Stimulated activated CD4-positive, alpha-beta T cell treated with anti-CD3 and anti-CD28 coated beads, TNF-alpha, amount 100 ng/mL, for 48 hours (primary cell): ENCODE measurements at places on chromosomes 4 and X.

GRCh38 chr4:150439451-150439933 is 142.5 kb upstream of the MAB21L2 start:
- no peak for DNase-seq

GRCh38 chr4:101787701-101788316 is 2.7 kb upstream of the BANK1 start:
- DNase-seq = no peak

- no peak for DNase-seq
Observed at GRCh38 chrX:153646620-153647373, at the start of gene DUSP9. DUSP9 (plus strand) TSS chrX:153647203; CDS start chrX:153647954, 751 bp downstream.

- no peak for DNase-seq
Observed at GRCh38 chr4:186449954-186450353, 105.4 kb downstream of the MTNR1A start.

DNA sequence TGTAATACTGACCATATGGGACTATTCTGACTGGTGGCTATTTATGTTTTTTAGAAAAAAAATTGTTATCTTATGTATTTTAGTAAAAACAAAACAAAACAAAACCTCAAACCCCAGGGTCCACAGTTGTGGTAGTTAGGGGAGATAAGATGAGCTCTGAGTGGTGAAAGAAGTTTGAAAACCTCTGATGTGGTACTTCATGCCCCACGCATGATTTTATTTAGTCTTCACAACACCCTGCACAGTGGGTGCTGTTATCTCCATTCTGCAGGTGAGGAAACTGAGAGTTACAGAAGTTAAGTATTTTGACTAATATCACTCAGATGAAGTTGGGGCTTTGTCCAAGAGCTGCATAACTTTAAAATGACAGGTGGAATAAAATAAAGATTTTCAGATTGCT is 230.6 kb upstream of the TRPC5 start:
- DNase-seq = no peak

DNA sequence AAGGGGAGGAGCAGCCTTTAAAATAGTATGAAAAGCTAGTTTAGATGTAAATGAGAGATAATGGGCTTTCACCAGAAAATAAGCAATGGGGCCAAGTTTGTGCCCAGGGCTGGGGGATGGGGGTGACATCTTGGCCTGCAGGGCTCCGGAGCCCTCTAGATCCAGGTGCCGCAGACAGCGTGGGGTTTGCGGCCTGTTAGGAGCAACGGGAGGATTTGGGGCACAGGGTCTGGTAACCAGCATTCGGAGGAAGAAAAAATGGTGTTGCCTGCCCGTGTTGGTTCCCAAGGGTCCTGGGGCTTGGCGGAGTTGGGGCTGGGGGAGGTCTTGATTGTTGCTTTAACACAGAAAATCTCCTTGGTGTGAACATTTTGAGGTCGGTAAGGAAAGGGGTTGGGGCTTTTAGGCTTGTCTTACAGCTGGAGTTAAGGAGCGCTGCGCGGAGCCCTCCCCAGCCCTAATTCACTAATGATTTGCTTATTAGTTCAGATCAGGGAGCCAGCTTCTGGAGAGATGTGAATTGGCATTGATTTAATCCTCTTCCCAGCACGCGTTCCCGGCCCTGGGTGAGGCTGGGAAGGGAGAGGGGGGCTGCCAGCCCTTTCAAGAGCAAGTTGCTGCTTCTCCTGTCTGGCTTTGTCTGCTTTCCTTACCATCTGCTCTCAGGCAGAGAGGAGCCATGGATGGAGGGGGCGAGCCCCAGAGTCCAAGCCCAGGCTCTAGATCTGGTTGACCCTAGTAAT is 443.4 kb downstream of the BCOR start:
- DNase-seq = no peak

DNA sequence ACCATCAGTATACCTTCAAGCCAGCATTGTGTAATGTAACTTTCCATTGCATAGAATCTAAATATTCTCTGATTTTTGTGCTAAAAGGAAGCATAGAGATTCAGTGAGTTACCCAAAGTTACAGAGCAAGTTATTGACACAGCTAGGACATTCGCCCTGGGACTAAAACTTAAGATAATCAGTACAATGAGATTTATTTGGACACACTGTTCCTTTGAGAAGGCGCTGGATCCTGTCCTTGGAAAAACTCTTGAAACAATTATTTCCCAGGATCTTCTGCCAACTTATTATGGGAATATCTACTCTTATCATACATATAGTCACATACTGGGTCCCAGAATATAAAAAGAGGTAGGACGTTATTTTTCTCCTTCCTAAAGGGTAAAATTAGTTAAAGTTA is 392.0 kb downstream of the UBE2NL start:
- DNase-seq = no peak

DNA sequence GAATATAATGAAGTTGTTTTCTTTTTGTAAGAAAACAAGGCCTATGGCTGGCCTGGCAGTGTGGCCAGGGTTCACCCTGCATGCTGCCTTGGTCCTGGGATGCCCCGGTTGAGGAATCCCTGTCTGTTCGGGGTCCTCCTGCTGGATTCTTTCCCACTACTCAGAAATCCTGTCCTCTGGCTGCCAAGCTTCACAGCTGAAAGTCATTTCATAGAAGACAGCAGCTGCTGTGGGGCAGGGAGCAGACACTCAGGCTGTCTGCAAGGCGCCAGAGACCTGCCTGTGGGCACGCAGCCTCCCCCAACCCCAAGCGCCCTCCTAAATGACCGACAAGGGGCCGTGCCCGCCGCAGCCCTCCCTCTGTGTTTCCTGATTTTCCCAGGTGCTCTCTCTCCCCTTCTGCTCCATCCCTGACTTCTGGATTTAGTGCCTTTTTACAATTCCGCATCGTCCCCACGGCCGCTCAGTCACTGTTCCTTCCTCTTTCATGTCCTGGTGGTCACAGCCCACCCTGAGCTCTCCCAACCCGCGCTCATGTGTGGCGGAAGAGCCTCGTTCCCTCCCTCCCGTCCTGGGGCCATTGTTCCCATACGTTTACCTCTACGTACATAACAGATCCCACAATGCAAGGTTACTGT is 27.5 kb downstream of the ZFYVE28 start:
- no peak for DNase-seq

- no peak for DNase-seq
Observed at GRCh38 chr4:10007793-10008608, 13.3 kb downstream of the SLC2A9 start.

DNA sequence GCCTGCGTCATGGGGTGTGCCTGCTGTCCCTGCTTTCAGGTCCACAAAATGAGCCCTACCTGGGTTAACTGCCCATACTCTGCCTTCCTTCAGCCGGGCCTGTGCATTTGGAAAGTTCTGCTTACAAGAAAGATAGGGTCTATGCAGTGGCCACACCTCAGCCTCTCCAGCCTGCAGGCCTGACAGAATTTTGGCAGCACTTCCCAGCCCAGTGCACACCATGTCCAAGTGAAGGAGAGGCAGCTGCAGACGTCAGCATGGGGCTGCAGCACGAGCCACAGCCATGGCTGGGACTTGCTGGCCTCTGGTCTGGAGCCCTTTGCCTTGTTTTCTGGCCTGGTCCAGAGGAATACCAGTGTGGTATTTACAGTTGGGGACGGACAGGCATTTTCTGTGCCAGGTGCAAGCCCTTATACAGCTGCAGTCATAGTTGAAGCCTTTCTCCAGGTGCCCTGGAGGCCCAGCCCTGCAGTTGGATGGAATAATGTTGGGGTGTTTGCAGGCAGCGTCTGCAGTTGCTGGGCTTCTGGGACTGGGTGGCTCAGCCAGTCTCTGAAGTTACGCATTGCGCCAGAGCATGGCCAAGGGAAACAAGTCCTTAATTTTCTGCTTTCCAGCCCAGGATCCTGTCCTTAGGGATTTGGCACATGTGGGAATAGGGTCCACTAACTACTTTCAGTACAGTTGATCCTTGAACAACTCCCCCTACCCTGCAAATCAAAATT is 26.2 kb downstream of the JADE1 start:
- no peak for DNase-seq

- no peak for DNase-seq
Observed at GRCh38 chr4:23973308-23973855, 83.5 kb upstream of the PPARGC1A start.

DNA sequence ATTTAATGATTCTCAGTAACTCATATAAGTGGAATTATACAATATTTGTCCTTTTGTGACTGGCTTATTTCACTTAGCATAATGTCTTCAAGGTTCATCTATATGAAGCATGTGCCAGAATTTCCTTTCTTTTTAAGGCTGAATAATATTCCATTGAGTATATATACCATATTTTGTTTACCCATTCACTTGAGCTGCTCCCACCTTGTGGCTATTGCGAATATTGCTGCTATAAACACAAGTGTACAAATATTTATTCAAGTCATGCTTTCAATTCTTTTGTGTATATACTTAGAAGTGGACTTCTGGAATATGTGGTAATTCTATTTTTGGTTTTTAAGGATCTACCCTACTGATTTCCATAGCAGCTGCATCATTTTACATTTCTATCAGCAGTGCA is 219.1 kb downstream of the MID1 start:
- no peak for DNase-seq

GRCh38 chrX:69307029-69307428 is 141.8 kb upstream of the PJA1 start:
- DNase-seq = no peak

DNA sequence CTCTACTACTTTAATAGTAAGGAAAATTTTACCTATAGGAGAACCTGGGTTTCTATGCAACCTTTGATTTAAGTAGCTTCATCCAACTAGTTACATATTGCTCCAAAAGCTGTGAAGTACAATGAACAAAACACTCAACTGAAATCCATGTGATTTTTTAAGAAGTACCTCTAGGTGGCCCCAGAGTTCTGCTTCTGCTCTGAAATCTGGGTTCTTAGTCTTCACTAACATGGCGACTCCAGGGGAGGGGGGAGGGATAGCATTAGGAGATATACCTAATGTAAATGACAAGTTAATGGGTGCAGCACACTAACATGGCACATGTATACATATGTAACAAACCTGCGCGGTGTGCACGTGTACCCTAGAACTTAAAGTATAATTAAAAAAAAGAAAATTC is 73.4 kb upstream of the MAGEB2 start:
- DNase-seq = no peak

DNA sequence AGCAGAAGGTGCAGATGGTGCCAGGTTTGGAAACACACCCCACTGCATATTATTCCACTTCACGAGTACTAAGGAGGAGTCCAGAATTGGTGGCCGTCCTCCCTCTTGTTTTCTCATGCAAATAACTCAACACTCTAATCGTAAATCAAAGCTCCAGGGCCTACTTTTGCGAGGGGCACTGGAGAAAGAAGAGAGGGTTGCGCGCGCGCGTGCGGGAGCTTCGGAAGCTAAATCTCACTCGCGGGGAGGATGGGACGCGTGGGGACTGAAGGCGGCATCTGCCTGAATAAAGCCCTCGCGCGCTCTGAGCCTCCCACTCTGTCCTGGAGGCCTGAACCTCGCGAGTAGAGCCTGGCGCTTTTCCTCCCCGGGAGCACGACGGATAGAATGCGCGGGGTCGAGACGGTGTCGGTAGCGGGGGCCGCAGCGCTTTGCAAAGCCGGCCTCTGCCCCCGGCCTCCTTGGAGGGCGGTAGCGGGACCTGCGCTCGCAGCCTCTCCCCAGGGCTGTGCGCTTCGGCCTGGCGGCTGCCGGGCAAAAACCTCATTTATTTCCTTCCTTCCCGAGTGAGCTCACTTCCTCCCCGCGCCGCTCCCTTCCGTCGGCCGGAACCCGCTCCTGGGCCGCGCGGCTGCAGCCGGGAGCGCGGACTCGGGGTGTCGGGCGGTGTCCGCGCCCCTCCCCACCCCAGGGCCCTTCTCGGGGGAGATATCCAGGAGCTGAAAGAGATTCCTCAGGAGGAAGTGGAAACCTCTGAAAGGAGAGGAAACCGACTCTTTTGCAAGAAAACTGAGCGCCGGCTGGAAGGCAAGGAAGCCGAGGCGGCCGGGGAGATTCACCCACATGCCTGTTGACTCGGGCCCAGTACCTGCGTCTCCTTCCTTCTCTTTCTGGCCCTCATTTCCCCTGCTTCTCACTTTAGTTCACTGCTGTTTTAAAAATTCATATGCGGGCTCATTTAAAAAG is 20.7 kb downstream of the HAND2 start:
- DNase-seq = no peak

DNA sequence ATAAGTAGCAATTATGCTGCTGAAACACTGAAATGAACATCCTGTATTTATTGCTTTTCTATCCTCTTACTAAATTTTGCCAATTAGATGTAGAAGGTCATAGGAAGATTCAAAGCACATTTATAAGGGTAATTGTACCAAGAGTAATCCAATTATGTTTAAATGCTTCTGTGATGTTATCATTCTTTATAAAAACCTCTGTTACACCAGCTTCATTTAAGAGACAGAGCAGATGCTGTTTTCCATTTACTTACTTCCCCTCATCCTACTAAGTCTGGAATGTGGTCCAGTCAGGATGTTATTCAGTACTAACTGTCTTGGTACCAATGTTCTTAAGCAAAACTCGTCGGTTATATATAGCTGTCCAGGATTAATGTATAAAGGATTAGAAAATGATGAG is 539.6 kb downstream of the PDHA2 start:
- no peak for DNase-seq

GRCh38 chrX:769796-770195 is 139.2 kb downstream of the SHOX start:
- DNase-seq = no peak

DNA sequence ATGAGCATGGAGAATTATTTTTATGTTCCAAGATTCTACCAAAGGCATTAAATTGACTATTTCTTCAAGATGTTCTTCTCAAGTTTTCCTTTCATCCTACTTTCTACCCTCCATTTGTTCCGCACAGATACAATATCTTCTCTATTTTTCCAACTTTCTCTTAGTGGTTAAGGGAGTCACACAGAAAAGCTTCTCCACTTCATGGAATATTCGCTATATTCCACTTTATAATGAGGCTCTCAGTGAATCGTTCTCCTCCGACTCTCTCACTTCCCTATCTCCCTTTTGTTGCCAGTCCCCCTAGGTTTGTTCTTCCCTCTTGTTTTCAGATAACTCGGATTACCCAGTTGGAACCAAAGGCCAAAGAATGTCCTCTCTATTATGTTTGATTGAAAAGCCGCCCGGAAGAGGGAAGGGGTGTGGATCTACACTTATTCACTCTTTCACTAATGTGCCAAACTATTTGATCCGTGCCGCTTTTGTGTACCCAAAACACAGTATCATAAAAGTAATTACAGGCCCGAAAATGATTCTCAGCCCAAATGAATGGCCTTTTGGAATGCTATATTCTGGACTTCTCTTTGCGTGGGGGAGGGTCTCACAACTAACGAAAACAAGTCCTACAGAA is 1.2 kb downstream of the SH3D19 start:
- no peak for DNase-seq

GRCh38 chr4:95084584-95084983 is 326.8 kb downstream of the BMPR1B start:
- DNase-seq = no peak
